ENCODE measurements at places on chromosomes 5 and 9.

DNA sequence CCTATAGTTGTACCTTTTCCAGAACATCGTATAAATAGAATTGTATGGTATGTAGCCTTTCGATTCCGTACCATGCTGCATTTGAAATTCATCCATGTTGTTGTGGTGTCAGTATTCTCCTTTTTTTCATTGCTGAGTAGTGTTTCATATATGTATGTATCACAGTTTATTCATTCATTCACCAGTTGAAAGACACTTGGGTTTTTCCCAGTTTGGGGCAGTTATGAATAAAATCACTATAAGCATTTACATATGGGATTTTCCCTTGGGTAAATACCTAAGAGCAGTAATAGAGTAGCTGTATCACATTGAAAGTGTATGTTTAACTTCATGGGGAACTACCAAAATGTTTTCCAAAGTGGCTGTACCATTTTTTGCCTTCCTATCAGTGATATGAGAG is 16.1 kb upstream of the FKTN start:
- DNase-seq: no peak

DNA sequence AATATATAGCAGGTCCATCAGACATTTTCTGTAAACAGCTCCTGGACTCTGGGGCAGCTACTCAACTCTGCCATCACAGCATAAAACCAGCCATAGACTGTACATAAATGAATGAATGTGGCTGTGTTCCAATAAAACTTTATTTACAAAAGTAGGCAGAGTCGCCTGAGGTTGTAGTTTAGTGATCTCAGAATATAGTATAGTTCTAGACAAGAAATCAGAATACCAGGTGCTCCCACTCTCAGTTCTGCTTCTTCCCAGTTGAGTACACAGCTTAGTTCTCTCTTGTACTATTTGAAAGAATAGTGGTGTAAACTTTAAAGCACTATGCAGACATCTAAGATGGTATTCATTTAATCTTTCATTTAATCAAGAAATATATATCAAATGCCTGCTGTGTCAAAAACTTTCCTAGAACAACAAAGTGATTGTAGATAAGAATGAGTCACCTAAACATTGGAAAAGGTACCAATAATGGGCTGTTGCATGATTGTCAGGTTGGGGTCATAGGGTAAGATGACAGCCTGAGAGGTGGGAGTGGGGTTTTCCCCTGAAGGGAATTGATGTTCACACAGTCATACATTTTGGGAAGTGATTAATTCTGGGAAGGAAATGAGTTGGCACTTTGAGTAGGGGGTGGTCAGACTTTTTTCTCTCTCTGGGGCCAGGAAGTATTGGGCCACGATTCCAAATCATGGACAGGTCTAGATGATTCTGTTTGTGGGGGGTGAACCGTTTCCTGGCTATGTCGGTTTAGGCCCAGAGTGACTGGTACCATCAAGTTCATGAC is 37.0 kb downstream of the TNFSF8 start:
- DNase-seq: no peak

DNA sequence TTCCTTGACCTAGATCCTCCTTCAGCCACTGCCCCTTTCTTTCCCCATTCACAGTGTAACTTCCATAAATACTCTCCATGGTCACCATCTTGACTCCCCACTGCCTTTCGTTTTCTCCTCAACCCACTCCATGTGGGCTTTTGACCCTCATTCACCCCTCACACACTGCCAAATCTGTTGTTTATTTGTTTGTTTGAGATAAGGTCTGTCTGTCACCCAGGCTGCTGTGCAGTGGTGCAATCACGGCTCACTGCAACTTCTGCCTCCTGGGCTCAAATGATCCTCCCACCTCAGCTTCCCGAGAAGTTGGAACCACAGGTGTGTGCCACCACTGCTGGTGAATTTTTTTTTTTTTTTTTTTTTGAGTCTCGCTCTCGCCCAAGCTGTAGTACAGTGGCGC is 162.9 kb downstream of the FGF1 start:
- DNase-seq: no peak

DNA sequence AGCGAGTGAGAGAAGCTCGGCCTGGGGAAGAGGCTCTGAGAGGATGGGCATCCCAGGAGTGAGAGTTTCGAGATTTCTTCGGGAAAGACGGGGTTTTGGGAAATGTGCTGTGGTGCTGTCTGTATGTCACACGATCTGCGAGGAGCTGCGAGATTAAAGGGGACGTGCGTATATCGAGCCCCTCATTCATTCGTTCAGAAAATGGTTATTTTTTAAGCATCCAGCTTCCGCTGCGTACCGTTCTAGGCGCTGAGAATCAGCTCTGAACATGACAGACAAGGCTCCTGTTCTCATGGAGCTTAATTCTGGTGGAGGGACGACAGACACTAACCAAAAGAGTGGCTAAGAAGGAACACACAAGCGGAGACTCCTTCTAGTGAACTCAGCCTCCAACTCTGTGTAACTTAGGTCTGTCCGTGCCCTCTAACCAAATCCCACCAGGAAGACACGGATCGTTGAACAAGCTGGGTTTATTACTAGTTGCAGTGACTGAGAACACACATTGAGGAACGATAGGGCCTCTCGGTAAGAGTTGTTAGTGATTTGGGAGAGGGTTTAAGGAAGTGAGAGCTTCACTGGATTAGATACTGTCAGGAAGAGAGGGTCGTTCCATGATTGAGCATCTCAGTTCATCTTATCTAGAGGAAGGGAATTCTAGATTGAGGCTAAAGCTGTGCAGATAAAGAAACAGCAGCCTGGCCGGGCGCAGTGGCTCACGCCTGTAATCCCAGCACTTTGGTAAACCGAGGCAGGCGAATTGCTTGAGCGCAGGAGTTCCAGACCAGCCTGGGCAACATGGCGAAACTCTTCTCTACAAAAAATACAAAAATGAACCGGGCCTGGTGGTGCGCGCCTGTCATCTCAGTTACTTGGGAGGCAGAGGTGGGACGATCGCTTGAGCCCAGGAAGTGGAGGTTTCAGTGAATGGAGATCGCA is 1.0 kb upstream of the FBXW11 start:
- DNase-seq: no peak

DNA sequence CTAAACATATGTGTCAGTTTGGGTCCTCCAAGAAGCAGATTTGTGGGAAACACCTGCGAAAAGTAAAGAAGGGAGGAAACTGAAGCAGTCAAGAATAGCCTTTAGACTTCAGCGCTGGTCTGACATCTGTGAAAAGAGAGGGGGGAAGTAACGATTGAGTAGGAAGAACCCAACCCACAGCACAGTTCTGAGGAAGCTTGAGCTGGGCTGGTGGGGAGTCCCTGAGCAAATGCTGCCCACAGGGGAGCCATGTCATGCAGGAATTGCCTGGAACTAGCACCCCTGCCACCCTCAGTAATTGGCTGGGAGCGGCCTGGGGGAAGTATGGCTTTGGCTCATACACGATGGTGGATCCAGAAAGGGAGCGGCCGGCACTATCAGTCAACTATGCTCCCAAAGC is 20.6 kb downstream of the FAM240B start:
- no peak for DNase-seq

GRCh38 chr5:175748650-175749049 is 90.8 kb downstream of the HRH2 start:
- no peak for DNase-seq

GRCh38 chr5:61600123-61600444 is 268.0 kb downstream of the ZSWIM6 start:
- DNase-seq: no peak

GRCh38 chr9:132937463-132937901 is 6.9 kb downstream of the TSC1 start:
- DNase-seq: no peak

GRCh38 chr5:9040475-9040874 is 505.4 kb downstream of the SEMA5A start:
- no peak for DNase-seq

DNA sequence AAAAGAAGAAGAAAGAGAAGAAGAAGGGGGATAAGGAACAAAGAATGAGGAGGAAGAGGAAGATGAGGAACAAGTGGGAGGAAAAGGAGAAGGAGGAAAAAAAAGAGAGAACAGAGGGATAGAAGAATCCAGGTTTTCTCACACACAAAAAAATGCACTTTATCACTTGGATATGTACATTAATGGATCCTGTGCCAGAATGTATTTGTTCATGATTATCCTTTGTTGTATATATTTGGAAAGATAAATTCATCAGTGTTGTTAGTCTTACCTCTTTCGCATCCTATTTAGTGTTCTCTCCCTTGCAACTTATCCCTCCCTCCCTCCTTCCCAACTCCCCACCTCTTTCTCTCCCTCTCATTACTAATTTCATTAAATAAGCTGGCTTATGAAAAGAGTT is 298.8 kb downstream of the SLCO4C1 start:
- DNase-seq: no peak

DNA sequence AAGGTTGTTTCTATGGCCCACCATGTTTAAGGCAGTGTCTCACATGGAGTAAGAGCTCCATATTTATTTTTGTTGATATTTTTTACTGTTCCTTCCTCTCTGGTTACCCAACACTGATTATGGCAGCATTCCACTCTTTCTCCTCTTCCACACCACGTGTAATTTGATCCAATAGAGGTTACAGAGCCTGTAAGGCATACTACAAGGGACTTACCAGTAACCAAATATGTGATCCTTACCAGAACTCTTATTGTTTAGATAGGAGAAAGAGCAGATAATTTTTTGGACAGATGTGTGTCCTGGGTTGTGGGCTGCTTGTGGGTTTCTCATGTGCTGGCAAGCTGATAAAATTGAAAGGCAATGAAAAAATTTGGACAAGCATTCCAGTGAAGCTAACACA is 261.3 kb downstream of the TMEM167A start:
- no peak for DNase-seq

- DNase-seq: no peak
Observed at GRCh38 chr5:57955511-57955910, 472.9 kb upstream of the ACTBL2 start.

DNA sequence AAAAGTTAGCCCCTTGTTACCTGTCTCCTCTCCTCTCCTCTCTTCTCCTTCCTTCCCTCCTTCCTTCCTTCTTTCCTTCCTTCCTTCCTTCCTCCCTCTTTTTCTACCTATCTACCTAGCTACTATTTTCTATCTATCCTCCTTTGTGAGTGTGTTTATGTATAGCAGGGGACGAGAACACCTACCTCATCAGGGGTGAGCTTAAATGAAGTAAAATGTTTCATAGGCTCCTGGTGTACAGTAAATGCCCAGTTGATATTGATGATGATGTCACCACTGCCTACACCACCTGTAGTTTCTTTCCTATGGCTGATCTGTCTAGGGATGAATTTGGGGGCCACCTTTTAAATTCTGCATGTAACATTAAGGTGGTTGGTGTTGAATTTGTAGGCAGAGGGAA is 4.3 kb downstream of the SPIN1 start:
- no peak for DNase-seq

DNA sequence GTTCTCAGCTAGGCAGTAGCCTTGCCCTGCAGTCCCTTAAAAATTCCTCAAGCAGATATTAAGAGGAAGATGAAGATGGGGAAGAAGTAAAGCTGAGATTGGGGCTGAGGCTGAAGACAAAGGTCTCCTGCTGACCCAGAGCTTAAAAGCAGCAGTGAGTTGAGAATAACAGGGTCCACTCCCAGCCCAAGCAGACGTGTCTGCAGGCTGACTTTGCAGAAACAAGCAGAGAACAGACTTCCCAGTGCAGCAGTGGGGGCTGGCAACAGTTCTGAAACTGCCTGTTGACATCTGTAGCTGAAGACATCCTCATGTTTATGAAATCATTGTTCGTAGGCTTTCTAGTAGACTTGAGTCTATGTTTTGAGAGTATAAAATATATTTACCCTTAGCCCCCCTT is 1.1 kb downstream of the CTXN3 start:
- DNase-seq: no peak

DNA sequence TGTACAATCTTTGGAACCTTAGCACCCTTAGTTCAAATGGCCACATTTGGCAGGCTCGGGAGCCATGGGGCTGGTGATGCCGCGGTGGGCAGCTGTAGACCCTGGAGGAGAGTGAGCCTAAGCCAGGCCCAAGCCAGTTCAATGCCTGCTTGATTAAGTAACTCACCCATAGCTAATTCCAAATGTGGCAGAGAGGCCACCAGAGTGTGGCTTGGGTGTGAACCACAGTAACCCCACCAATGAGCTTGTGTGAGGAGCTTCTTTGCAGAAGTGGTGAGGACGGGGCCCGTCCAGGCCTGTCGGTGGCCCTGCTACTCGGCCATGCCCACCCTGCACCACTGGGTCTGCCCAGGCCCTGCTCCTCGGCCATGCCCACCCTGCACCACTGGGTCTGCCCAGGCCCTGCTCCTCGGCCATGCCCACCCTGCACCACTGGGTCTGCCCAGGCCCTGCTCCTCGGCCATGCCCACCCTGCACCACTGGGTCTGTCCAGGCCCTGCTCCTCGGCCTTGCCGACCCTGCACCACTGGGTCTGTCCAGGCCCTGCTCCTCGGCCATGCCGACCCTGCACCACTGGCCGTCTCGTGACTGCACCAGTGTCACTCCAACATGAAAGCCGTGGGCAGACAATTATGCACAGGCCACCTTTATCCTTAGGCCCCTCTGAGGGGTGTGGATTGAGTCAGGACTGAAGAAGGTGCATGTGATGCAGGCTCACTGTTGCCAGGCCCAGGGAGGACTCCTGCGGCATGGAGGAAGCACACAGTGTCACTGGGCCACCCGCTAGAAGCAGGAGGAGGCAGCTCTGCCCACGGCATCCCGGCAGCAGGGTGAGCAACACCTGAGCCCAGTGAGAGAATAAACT is 75.4 kb downstream of the MRPL36 start:
- no peak for DNase-seq

DNA sequence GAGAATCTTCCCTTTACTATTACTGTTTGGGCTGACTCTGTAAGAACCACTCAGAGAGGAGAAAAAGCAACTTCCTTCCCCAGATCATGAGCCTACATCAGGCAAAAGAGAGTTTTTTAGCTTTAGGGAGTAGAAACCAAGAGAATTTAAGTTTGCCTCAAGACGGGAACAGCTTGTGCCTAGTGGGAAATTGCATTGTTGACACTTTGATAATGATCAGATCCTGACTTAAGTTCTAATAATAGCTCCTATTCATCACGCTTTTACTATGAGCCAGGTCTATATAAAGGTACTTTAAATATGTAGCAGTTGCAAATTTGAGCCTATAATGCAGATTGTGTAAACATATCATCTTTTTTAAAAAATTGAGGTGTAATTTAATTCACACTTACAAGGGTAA is 298.2 kb downstream of the MAN2A1 start:
- no peak for DNase-seq

DNA sequence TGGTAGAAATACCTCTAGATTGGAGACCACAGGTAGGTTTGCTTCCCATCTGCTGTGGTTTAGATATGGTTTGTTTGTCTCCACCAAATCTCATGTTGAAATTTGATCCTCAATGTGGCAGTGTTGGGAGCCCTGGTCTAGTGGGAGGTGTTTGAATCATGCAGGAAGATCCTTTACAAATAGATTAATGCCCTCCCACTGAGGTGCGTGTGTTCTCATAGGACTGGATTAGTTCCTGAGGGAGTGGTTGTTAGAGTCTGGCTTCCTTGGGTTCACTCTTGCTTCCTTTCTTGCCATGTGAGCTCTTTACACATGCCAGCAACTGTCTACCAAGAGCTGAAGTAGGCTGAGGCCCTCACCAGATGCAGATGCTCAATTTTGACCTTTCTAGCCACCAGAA is 391.1 kb upstream of the GRIA1 start:
- DNase-seq: no peak

- DNase-seq: no peak
Observed at GRCh38 chr5:72368271-72368670, 48.1 kb downstream of the PTCD2 start.

GRCh38 chr5:174376726-174377373 is 331.3 kb downstream of the NSG2 start:
- DNase-seq: no peak

- no peak for DNase-seq
Observed at GRCh38 chr9:138053996-138054752, 176.6 kb downstream of the CACNA1B start.

- no peak for DNase-seq
Observed at GRCh38 chr5:58598440-58598839, 15.6 kb downstream of the RAB3C start.
